ENCODE measurements at places on chromosomes 5 and 9.

GRCh38 chr9:137511758-137512463, 38.3 kb downstream of the PNPLA7 start:
- DNase-seq = no peak

- DNase-seq = no peak
These were observed 92.1 kb upstream of the IER5L start for GRCh38 chr9:129270205-129270604.

GRCh38 chr5:87277279-87277835, 9.7 kb downstream of the RASA1 start:
- peak; percentile 31 for DNase-seq

DNA sequence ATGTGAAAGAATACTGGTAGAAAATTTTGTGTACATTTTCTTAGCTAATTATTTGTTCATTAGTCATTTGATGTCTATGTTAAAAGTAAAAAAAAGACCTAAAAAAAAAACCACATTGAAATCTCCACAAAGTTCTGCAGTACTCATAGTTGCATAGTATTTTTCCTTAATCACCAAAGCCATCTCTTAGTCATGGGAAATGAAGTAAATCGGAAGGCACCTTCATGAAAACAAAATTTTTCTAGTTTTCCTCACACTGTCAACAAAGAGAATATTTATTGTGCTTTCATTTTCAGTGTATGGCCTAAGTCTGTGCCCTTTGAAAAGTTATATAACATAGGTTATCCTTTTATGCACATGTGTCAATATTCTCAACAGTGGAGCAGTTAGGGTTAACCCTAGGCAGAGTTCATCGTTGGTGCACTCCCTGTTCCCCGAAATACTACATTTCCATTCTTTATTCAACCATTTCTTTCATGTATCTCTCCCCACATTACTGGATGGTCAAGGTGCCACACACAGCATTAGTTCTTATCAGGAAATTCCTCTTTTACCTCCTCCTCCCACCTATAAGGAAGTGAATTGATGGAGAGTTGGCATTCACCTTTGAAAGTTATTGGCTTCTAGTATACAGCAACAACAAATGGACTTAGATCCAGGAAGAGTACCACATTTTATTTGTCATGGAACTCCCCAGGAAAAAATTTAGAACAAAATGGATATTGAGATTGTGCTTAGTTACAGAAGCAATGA, 93.1 kb downstream of the NUDT12 start:
- no peak for DNase-seq

DNA sequence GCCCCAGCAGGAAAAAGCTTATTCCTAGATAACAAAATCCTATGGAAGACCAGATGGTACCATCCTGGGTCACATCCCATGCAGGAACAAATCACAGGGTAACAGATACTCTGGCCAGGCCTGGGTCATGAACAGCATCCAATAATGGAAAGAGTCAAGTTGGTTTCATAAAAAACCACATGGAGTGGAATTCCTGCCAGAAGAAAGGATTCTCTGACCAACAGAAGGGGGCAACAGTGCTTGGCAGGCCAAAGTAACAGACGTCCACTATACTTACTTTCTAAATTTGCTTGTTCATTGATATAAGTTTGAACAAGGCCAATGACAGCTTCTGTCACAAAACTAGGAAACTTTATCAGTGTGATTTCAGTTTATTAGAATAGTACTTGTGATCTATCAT, 273.5 kb downstream of the ARRDC3 start:
- peak; percentile 78 for DNase-seq

DNA sequence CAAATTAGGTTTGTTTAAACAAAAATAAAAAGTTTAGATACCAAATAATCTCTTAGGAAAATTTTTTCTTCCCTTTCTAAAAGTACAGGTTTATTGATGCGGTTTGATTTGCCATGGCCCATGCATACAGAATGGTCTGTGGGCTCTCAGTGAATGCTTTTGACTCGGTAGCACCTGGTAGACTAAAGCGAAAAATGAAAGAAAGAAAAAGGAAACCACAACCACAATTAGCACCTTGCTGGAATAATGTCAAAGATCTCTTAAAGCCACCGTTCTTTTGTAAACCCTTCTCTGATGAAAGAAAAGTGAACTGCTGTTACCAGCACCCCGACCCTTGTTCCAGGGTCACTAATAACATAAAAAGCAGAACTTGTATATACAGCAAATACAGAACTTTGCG, 157.9 kb downstream of the NFIB start:
- no peak for DNase-seq

- peak; percentile 44 for DNase-seq
These were observed 25.1 kb downstream of the NANS start for GRCh38 chr9:98081477-98082219.

GRCh38 chr9:98944057-98944733, 488 bp downstream of the COL15A1 start:
- no peak for DNase-seq

GRCh38 chr5:125814119-125814518, 609.1 kb upstream of the GRAMD2B start:
- no peak for DNase-seq

DNA sequence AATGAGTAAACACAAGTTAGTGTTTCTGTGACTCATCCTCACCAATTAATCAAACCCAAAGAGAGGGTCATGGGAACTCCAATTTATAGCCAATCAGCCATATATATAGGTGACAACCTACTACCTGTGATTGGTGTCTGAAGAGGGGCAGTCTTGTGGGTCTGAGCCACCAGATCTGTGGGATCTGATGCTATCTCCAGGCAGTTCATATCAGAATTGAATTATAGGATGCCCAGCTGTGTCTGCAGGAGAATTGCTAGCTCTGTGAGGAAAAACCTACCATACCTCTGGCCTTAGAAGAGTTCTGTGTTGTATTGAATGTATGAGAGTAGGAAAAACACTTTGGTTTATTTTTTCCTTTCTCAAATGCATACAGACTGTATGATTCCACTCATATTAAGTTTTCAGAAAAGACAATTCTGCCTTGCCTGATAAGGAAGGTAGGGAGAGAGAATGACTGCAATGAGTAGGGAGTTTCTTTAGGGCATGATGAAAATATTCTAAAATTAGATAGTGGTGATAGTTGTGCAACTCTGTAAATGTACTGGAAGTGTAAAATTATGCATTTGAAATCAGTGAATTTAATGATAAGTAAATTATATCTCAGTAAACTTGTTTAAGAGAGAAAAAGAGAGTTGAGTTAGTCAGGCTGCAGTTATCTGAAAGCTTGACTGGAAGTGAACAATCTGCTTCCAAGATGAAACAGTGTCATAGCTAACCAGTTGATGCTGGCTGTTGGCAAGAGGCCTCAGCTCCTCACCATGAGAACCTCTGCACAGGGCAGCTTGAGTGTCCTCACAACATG, 274.9 kb downstream of the AUH start:
- DNase-seq = no peak

DNA sequence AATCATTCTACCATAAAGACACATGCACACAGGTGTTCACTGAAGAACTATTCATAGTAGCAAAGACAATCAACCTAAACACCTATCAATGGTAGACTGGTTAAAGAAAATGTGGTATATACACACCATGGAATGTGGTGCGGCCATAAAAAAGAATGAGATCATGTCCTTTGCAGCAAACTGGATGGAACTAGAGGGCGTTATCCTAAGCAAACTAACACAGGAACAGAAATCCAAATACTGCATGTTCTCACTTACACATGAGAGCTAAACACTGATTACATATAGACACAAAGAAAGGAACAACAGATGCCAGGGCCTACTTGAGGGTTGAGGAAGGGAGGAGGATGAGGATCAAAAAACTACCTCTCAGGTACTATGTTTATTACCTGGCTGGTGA, 103.8 kb downstream of the DRD1 start:
- no peak for DNase-seq

GRCh38 chr5:68745448-68745847, 348.4 kb upstream of the SLC30A5 start:
- peak; percentile 9 for DNase-seq

GRCh38 chr5:59069438-59070079, 486.7 kb downstream of the RAB3C start:
- DNase-seq = peak; percentile 95

- DNase-seq = no peak
These were observed 12.9 kb downstream of the HAVCR1 start for GRCh38 chr5:157046041-157046440.

DNA sequence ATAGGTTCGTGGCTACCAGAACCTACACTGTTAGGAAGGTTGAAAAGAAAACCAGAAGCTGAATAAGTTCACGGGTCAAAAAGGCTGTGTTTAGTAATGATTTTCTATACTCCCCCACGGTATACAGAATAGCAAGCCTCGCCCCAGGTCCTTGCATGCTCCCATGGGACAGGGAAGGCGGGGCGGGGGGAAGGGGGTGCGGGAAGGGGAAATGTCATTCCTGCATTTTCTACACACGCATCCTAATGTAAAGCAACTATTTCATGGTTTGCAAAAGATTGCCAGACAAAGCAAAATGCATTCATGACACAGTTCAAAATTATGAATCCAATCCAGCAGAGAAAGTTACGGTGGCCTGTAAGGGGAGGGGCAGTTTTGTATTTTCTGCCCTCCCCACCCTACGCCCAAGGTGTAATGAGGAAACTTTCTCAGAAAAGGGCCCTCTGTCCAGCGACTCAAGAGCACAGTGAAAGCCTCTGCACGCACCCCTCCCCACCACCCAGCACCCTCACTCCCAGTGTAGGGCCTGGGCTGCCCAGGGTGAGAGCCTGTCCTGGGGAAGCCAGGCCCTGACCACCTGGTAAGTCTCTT, 105.2 kb downstream of the ROR2 start:
- no peak for DNase-seq

GRCh38 chr9:83435301-83435700, 102.9 kb downstream of the FRMD3 start:
- DNase-seq = no peak

DNA sequence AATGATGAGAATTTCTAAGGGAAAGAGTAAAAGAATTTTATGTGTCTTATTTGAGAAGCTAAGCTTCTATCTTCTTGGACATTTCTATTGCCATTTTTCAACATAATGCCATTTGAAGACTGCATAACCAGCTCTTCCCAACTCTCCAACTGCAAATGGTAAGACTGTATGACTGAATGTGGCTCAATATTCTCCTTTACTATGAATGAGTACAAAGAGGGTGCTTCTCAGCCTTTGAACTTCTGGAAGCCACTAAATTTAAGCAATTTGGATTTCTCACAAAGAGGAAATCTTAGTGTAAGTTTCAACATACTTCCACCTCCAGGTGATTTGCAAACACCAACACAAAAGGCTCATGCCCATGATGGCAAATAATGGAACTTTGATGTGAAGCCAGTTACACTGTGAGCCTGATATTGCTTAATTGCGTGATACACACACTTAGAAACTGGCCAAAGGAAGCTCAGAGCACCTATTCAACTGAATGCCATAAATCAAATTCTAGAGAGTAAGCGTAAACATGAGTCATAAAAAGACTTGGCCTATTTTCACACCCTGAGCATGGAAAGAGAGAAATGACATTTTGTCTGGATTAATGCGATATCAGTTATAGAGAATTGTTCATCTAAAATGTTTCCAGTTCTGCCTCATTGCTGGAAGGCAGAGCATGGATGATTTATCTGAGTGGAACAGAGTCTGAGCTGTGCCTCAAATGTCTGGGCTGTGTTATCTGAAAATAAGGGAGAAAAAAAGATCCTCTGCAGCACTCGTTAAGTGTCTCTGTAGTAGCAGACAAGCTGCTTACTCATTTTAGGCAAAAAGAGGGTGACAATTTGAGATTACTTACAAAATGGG, 145.3 kb downstream of the PLK2 start:
- DNase-seq = no peak

- no peak for DNase-seq
These were observed 13.9 kb downstream of the IDNK start for GRCh38 chr9:83636813-83637212.

GRCh38 chr9:82148901-82149461, 160.4 kb downstream of the SPATA31D1 start:
- DNase-seq = peak; percentile 97

DNA sequence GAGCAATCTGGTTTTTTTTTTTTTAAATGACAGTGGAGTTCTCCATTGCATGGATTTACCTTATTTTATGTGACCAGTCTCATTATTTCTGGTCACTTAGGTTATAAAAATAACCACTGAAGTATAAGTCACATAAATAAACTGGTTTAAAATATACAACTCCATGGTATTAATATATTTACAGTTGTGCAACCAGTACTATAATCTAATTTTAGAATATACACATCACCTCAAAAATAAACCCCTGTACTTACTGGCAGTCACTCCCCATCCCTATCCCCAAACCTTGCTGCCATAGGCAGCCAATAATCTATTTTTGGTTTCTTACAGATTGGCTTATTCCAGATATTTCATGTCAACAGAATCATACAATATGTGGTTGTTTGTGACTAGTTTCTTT, 57.8 kb downstream of the FYB1 start:
- DNase-seq = no peak

DNA sequence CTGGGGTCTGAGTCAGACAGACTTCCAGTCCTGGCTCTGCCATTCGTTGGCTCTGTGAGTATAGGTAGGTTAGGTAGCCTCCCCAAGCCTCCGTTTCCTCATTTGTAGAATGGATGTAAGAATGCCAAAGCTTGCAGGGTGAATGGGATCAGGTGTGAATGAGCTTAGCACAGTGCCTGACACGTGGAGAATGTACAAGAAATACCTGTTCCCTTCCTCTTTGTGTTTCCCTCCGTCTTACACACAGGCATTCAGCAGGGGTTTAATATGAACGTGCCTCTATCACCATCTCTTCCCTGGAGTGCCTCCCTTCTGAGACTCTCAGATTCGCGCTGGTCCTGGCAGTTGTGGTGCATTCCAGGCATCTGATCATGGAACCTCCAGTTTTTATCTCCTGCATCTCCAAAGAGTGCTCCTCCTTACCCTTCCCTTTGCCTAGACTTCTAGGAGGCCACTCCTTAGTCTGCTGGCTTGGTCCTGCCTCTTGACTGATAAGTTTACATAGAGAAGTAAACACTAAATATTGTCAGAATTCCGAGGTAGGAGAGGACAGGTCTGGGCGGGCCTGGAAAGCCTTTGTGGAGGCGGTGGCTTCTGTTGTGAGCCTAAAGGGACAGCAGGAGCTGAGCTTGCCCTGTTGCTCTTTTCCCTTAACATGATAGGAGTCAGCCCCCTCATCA, 199.4 kb downstream of the AOPEP start:
- no peak for DNase-seq

- DNase-seq = no peak
These were observed 93.3 kb upstream of the CDKN2B start for GRCh38 chr9:22102146-22103053.

GRCh38 chr9:122239722-122240121, 11.0 kb upstream of the LHX6 start:
- no peak for DNase-seq

GRCh38 chr5:150660108-150660831, 781 bp upstream of the MYOZ3 start:
- DNase-seq = no peak

GRCh38 chr9:101449071-101449721, 13.6 kb upstream of the ALDOB start:
- peak; percentile 35 for DNase-seq

DNA sequence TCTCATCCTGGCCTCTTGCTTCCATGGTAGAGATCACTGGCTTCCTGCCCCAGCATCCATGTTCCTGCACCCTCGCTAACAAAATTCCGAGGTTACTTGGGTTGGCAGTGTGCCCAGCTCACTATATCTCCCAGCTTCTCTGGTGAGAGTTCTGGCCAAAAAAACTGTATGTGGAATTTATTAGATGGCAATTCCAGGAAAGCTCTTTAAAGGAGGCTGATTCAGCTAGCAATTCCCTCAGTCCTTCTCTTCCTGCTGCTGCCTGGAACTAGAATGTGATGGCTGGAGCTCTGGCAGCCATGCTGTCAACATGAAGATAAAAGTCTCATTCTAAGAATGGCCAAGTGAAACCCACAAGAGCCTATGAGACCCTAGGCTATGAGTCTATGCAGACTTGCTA, 88.8 kb downstream of the SECISBP2 start:
- no peak for DNase-seq

- DNase-seq = peak; percentile 21
These were observed 22.9 kb upstream of the ABCA1 start for GRCh38 chr9:104950838-104951237.
